Hepatocyte (in vitro differentiated cells): ENCODE measurements at places on chromosomes 6 and 20.

GRCh38 chr20:62030834-62031434, 34.7 kb downstream of the TAF4 start:
- DNase-seq = no peak

DNA sequence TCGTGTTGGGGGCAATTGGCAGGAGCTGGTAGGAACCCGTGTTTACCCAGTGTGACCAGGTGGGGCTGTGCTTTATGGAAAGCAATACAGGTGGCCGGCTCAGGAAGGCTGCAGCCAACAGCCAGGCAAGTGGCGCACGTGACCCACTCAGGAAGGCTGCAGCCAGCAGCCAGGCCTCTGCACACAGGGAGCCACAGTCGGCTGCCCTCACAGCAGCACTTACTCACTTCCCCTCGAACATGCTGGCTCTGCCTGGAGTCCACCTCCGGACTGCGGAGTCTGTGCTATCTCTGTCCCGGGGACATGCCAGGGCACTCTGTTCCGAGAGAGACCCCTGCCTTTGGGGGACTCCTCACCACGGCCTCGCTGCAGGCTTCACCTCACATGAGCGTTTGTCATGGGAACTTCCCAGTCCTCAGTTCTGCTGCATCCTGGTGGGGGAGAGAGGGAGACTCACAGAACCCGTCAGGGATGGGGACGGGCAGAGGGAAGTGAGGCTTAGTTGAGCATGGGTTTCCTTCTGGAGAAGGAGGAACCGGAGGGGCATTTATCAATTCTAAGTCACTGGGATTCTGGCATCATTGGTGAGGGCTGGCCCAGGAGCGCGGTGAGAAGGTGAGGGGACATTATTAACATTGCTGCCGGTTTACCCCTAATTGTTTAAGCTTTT, 76.8 kb downstream of the TTLL2 start:
- DNase-seq = peak; percentile 64

- no peak for DNase-seq
Observed at GRCh38 chr6:163432300-163432699, 17.8 kb downstream of the QKI start.

DNA sequence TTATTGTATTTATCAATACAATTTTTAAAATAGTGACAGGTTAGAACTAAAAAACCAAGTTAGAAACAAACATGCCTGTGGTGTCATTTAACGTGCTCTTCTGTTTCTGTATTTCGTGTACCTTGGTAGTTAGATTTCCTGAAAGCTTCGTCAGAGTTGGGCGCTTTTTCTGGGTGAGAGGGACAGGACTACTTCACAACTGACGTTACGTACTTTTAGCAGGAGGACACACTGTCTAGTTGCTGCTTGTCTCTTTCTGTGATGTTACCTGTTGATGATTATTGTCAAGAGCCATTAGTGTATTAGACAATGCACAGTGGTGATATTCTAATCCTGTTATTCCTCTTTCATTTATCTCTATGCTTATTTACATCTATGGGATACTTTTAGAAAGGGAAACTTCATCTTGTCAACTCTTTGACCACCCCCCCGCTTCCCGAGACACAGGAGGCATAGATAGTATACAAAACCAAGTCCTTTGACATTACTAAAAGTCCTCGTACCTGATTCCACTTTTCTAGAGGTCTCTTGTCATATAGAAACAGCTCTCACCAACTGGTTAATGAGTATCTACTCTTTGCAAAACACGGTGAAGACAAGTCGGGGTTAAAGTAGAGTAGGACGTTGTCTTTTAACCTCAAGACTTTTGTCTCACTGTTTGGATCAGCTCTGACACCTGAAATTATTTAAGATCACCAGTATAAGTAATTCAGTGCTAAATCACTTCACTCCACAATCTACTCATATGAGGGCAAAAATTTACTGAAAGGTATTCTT, 96.3 kb downstream of the LYRM2 start:
- no peak for DNase-seq

GRCh38 chr6:119183457-119183856, 105.0 kb upstream of the FAM184A start:
- no peak for DNase-seq

- DNase-seq = peak; percentile 54
Observed at GRCh38 chr6:152124429-152125074, 317.1 kb downstream of the ESR1 start.

DNA sequence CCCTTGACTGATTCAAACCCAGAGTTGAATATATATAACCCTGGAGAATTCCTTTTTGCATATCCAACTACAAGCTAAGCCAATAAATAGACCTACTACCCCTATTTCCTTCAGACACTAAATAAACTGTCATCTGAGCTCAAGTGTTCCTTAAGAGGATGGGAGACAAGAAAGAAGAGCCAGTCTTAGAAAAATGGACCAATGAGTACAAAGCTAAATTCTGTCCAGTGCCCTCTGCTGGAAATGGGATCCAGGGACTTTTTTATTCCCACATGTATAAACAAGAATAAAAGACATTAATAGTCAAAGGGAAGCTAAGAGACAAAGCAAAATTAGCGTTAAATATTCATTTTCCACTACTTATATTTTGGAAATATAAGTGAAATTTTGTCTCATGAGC, 4.8 kb downstream of the PPP1R10 start:
- no peak for DNase-seq

DNA sequence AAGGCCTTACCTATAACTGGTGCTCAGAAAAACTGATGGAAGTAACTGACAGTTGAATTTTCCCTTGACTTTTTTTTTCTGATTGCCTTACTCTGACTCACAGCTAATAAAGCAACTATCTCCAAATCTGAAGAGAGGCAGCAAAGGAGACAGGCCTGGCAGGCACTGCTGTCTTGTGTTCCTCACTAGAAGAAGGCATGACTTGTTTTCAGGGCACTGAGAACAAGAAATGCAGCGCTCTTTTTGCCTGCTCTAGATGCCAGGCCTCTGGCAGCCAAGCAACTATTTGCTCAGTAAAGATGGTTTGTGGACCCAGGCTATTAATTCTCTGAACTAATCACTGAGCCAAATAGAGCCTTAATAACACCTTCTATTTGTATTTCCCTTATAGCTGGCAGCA, 155.1 kb downstream of the PRDM13 start:
- no peak for DNase-seq

DNA sequence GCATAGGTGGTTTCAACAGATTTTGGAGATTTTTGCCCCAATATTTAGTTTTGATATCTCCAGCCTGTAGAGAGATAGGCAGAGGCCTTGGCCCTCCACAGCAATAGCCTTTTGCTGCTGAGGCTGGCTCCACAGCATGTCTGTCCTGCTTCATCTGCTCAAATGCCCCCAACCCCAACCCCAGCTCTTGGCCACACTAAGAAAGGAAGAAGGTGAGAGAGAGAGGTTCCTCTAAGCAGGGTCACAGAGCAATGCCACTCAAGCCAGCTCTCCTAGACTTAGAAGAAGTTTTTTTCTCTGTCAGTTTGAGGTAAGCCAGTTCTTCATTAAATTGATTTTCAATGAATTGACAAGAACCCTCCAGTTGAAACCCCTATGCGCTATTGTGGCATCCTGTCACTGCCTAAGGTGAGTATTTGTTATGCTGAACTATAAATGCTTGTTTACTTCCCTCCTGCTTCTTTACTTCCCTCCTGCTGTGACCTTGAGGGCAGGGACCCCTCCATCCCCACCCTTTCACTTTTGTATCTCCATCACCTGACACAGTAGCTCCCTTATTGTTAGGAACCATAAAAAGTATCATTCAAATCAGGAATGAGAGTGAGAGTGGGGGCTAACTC, 366.2 kb upstream of the CNR1 start:
- no peak for DNase-seq

DNA sequence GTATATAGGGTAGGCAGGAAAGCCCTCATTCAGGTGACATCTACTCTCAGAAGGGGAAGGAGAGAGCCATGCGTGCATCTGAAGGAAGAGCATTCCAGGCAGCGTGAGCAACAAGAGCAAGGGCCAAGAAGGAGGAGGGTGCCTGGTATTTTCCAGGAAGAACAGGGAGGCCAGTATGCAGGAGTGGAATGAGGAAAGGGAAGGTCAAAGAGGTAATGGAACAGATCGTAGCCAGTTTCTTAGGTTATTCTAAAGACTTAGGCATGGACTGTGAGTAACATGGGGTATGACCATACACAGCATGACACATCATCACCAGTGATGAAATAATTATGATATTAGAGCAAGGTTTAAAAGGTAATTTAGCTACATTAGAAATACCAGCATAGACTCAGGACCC, 24.1 kb downstream of the ALDH8A1 start:
- no peak for DNase-seq

GRCh38 chr20:4966826-4967751, 34.2 kb downstream of the SLC23A2 start:
- no peak for DNase-seq
